ENCODE measurements at places on chromosomes 12 and 14. TPM values are rescaled to one million over a fixed set of nuclear protein-coding genes. Genes with fewer than 3 reads are reported as not detected.

GRCh38 chr12:18895946-18896345 lies 158.0 kb downstream of the CAPZA3 start:
- DNase-seq, result no peak

DNA sequence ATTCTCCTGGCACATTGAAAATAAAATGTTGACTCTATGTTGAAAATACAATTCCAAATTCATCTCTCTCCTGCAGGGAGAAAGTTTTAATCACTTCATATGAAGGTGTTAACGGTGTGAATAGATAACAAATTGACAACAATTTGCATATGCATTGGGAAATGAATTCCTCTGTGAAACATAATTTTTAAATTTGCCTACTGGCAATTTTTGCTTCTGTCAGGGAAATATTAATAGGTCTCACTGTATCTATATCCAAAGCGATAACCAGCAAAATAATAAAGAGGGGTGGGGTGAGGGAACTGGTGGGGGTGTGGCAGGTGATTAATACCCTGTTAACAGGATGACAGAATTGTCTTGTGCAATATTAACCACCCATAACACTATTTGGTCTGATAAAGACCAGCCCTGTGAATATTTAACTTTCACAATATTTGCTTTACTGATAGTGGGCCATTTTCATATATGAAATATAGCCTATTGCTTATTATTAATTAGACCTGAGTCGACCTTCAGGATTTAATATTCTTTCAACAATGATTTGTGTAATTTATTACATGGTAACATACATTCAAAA lies 239.0 kb upstream of the SSTR1 start:
- DNase-seq, result no peak

GRCh38 chr14:101200008-101200649 lies 296.6 kb upstream of the RTL1 start:
- DNase-seq, result no peak

- DNase-seq, result no peak
Measured at GRCh38 chr12:54428050-54429013, 9.3 kb upstream of the ITGA5 start.

GRCh38 chr12:99935608-99936007 lies 49.1 kb downstream of the ANKS1B start:
- DNase-seq, result no peak

GRCh38 chr14:104886690-104887622 lies 21.9 kb downstream of the CEP170B start:
- no peak for DNase-seq

FSCB gene
- not detected for total RNA-seq

CARMIL3 gene
- total RNA-seq, result 0.50 TPM
